ENCODE measurements at places on chromosomes 4 and X.

DNA sequence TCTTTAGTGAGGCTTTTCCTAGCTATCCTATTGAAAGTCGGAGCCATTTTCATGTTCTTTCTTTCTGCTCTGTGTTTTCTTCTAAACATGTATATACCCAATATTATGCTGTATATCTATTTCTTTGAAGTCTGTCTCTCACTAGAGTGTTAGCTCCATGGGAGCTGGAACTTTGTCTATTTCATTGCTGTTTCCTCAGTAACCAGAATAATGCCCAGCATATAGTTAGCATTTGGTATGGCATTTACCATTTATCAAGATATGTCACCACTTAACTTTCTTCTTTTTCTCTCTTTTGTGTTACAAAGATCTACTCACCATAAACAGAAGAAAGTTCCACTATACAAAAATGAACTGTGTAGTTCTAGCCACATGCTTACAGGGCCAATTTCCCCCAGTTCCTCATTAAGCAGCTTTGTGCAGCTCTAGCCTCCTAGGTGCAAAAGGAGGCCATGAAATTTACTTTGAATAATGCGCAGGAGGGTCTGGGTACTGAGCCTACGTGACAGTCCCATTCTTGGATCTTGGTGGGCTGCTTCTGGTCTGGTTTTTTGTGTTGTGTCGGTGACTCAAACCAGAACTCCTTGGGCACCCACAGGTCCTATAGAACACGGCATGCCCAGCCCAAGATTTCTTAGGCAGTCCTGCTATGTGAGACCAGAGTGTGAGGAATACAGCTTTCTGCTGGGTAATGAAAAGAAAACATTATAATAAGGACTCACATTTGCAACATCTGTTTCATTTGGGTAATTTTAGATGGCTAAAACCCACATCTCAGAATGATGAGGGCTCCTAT is 302.3 kb upstream of the IGFBP7 start:
- DNase-seq = no peak
- H3K4me1 ChIP-seq = no peaks in the 10 kb centered on the region
- H3K4me3 ChIP-seq = no peak overlapping the region
- H3K27ac ChIP-seq = no peak overlapping the region

GRCh38 chr4:48247142-48247877 is 22.3 kb downstream of the TEC start:
- H3K4me1 ChIP-seq = peaks cover 35% of the 10 kb centered on the region
- H3K4me3 ChIP-seq = no peak overlapping the region
- peaks cover 24% of the 10 kb centered on the region for H3K36me3 ChIP-seq
- DNase-seq = no peak

- H3K27ac ChIP-seq = no peak overlapping the region
- H3K4me3 ChIP-seq = no peak overlapping the region
- H3K27me3 ChIP-seq = peaks cover 18% of the 10 kb centered on the region
- no peaks in the 10 kb centered on the region for H3K36me3 ChIP-seq
- DNase-seq = no peak
Observed at GRCh38 chr4:37431417-37431743, 186.8 kb downstream of the NWD2 start.

- no peak overlapping the region for H3K27ac ChIP-seq
- H3K4me1 ChIP-seq = no peaks in the 10 kb centered on the region
- H3K36me3 ChIP-seq = no peaks in the 10 kb centered on the region
- DNase-seq = no peak
- no peak overlapping the region for H3K4me3 ChIP-seq
Observed at GRCh38 chr4:107793996-107794395, 30.7 kb upstream of the SGMS2 start.

DNA sequence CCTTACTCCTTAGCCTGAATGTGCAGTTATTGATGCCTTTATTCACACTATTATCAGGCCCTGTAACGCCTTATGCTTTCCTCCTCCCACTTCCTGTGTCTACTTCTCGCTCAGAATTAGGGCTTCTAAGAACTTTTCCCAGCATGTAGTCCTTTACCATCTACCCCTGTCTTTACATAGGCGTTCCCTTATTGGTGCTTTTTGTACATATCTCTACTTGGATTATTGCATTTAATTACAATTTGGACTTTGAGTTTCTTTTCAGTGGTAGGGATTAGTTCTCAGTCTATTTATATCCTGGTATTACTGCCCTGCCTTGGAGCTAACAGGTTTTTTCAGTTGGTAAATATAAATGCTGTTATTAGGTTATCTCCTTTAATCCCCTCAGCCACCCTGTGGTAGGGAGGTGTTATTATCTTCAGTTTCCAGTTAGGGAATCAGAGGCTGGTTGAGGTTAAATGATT is 84.0 kb downstream of the RBPJ start:
- H3K4me3 ChIP-seq = no peak overlapping the region
- DNase-seq = no peak
- no peaks in the 10 kb centered on the region for H3K27me3 ChIP-seq

DNA sequence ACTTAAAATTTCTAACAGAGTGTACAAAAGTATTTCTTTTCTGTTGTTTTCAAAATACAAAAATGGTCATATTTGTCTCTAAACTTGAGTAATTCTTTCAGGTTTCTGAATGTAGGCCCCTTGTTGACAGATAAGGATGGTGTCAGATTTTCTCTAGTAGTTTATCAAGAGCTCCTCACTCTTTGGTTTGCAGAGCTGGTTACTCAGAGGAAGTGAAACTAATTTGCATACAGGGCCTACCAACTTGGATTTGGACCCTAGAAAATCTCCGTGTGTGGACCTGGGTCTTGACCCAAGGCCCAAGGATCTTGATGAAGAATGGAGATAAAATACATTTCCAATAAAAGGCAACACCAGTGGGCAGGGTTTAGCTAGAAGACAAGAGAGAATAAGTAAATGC is 433 bp upstream of the ADH6 start:
- no peak overlapping the region for H3K4me3 ChIP-seq
- no peak overlapping the region for H3K27ac ChIP-seq
- H3K36me3 ChIP-seq = no peaks in the 10 kb centered on the region
- H3K4me1 ChIP-seq = no peaks in the 10 kb centered on the region
- H3K27me3 ChIP-seq = peaks cover 3% of the 10 kb centered on the region

GRCh38 chrX:81301877-81302276 is 100.0 kb downstream of the SH3BGRL start:
- H3K4me3 ChIP-seq = no peak overlapping the region
- H3K27me3 ChIP-seq = no peaks in the 10 kb centered on the region
- peaks cover 5% of the 10 kb centered on the region for H3K4me1 ChIP-seq
- H3K27ac ChIP-seq = no peak overlapping the region

- H3K4me1 ChIP-seq = no peaks in the 10 kb centered on the region
- H3K27me3 ChIP-seq = no peaks in the 10 kb centered on the region
- no peak overlapping the region for H3K27ac ChIP-seq
- no peak overlapping the region for H3K4me3 ChIP-seq
- peak; percentile 42 for DNase-seq
Observed at GRCh38 chr4:104860238-104861123, 286.2 kb upstream of the TET2 start.

All from stimulated activated naive B cell treated with anti-CD40 and anti-IgM and Interleukin-4, amounts not matched to agents 10 μg/mL and 1 μg/mL and 100 μg/mL, for 72 hours (primary cell).